ENCODE measurements at places on chromosomes 16 and 17.

- no peak for DNase-seq
These were observed 7.8 kb upstream of the EFTUD2 start for GRCh38 chr17:44906763-44907728.

DNA sequence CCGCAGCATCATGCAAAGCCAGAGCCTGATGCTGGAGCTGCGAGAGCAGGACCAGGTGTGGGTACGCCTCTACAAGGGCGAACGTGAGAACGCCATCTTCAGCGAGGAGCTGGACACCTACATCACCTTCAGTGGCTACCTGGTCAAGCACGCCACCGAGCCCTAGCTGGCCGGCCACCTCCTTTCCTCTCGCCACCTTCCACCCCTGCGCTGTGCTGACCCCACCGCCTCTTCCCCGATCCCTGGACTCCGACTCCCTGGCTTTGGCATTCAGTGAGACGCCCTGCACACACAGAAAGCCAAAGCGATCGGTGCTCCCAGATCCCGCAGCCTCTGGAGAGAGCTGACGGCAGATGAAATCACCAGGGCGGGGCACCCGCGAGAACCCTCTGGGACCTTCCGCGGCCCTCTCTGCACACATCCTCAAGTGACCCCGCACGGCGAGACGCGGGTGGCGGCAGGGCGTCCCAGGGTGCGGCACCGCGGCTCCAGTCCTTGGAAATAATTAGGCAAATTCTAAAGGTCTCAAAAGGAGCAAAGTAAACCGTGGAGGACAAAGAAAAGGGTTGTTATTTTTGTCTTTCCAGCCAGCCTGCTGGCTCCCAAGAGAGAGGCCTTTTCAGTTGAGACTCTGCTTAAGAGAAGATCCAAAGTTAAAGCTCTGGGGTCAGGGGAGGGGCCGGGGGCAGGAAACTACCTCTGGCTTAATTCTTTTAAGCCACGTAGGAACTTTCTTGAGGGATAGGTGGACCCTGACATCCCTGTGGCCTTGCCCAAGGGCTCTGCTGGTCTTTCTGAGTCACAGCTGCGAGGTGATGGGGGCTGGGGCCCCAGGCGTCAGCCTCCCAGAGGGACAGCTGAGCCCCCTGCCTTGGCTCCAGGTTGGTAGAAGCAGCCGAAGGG, 24.2 kb downstream of the C1QTNF1 start:
- DNase-seq = no peak

- no peak for DNase-seq
These were observed 50.6 kb downstream of the PLD6 start for GRCh38 chr17:17155568-17155967.

DNA sequence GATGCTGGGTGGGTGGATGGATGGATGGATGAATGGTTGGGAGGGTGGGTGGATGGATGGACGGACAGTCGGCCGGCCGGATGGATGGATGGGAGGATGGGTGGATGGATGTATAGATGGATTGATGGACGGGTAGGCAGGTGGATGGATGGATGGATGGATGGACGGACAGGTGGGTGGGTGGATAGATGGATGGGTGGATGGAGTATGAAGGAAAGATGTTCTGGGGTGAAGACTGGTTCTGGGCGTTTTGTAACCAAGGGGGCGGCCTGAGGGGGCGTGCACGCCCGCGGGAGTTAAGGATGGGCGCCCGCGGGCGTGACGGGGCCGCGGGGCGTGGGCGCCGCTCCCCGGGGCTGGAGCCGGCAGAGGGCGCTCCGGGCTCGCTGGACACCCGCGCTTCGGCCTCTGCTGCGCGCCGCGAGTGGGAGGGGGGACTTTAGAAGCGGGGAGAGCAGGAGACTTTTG, at the start of gene NECAB2:
Gene NECAB2, plus strand, starts transcription at position 407 of the 468 bp plus-strand sequence. CDS start 405 bp downstream, outside the sequence.
- DNase-seq = no peak

- DNase-seq = no peak
These were observed 410.8 kb downstream of the CDH11 start for GRCh38 chr16:64711026-64711425.

GRCh38 chr17:2445638-2446037, 44.8 kb upstream of the MNT start:
- DNase-seq = no peak

GRCh38 chr16:85296859-85297660, 184.8 kb upstream of the CIBAR2 start:
- DNase-seq = peak; percentile 12

- no peak for DNase-seq
These were observed 206.5 kb upstream of the GOT2 start for GRCh38 chr16:58940609-58941008.

DNA sequence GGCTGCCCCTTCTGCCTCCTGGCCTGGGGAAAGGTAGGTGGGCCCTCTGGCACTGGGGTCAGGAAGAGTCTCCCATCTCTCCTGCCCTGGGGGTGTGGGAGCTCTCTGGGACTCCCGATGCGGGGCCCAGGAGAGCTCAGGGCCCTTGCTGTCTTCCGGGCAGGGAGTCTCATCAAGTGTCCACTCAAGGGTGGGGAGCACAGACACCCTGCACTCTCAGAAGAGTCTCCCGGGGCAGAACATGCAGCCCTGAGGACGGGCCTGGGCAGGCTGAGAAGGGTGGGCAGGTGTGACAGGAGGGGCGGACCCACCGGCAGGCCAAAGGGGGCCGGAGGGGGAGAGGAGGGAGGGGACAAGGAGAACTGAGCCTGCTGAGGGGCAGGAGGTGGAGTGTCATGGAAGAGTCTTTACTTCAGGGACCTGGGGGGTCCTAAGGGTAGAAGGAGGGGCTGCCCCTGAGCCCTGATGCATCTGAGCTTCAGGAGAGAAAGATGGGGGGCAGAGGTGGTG, 8.4 kb upstream of the PKMYT1 start:
- DNase-seq = no peak

DNA sequence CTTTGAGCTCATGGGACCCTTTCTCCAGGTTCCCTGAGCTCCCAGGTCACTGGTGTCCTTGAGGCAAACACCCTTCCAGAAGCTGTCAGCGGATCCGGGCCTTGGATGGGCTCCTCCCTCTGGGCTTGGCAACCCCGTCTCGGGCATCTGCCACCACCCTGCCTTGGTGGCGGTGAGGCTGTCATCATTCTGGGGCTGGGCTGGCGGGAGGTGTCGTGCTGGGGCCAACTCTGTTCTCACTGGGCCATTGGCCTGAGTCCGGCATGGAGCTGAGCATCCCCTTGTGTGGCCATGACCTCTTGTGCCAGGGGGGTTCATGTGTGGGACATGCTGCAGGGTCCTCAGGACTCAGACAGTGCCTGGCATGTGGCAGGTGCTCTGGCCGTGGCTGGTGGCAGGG, 197.6 kb downstream of the LAT start:
- DNase-seq = no peak

DNA sequence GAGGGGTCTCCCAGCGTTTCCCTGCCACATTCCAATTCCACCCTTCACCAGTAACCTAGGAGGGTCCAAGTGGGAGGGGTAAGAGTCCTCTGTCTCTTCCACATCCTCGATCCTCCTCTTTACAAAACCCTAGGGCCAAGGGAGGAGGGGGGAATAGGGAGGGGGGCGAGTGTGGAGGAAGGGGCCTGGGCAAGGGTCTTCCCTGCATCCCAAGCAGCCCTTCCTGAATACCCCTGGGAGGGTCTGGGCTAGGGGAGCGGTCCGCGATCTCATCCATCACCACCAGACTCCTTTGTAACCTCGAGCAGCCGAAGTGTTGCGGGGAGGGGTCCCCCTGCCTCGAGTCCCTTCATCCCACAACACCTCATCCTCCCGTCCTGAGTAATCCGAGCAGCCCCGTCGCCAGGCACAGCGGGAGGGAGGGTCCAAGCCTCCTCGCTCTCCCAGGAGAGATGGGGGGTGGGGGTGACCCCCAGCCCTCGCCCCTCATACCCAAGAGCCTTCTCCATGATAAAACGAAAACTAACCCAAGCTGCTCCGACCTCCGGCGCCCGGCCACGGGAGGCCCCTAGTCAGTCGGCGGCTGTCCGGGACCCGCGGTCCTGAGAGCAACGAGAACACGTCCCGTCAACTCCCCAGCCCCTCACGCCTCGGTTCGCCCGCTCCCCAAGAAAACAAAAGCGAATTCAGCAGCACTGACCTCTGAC, 502 bp downstream of the SMPD3 start:
- no peak for DNase-seq

- DNase-seq = no peak
These were observed 53.4 kb upstream of the CBX4 start for GRCh38 chr17:79892457-79893241.

DNA sequence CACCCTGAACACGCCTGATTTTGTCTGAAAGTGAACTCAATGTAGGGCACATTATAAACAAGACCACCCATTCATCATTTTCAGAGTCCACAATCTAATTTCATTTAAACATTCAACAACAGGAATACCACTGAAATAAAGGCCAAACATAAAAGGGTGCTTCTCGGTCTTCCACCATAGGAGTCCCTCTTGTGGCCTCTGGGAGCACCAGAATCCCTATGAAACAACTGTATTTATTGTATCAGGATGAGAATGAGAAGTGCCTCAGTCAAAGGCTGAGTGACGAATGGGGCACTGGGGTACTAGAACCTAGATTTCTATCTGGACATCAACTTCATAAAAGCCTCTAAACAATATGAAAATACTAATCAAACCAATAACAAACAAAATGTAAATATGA, 40.4 kb downstream of the NXPH3 start:
- DNase-seq = no peak

GRCh38 chr17:6599364-6599763, 41.1 kb downstream of the KIAA0753 start:
- DNase-seq = peak; percentile 70

DNA sequence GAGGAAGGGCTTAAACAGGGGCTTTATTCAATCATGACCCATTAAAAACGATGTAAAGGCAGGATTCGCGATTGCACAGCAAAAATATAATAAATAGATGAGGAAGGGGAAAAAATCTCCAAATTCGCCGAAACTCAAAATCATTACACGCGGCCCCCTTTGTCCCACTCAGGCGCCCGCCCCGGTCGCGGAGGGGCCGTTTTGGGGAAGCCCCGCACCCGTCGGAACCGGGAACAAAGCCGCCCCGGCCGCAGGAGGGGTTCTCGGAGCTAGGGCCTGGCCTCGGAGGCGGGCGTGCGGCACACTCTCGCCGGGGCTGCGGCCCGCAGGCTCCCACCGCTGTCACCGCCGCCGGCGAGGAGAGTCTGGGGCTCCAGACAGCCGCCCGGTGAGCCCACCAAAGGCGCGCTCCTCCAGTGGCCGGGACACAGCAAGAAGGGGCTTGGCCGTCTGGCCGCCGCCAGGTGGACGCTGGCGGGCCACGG, 521 bp downstream of the C16orf87 start:
- DNase-seq = no peak

DNA sequence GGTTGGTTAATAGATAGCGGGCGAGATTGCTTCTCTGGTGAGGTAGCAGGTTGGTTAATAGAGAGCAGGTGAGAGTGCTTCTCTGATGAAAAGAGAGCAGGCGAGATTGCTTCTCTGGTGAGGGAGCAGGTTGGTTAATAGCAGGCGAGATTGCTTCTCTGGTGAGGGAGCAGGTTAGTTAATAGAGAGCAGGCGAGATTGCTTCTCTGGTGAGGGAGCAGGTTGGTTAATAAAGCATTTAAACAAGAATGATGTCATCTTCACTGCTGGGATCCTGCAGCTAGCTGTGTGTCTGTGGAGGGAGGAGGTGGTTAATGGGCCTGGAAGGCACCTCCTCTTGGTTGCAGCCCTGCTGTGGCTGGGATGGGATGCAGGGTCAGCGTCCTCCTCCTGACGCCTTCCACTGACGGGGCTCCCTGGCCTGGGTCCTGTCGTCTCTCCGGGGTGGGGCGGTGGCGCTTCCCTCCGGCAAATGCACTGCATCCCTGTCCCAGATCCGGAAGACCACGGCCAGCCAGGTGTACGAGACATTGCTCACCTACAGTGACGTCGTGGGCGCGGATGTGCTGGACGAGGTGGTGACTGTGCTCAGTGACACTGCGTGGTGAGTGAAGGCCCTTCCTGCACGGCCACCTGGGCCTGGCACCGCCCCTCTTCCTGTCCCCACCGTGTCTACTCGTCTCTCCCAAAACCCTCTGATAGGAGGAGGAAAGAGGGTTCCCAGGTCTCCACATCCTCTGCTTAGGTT, 99.2 kb upstream of the ZNF750 start:
- no peak for DNase-seq

- no peak for DNase-seq
These were observed 30.7 kb downstream of the YPEL2 start for GRCh38 chr17:59361916-59362810.

- DNase-seq = peak; percentile 39
These were observed at the start of gene MLYCD for GRCh38 chr16:83898463-83899271. Gene MLYCD (plus strand): TSS chr16:83899115. CDS start chr16:83899145, 30 bp downstream.

- no peak for DNase-seq
These were observed 19.1 kb upstream of the NETO2 start for GRCh38 chr16:47162670-47163420.

DNA sequence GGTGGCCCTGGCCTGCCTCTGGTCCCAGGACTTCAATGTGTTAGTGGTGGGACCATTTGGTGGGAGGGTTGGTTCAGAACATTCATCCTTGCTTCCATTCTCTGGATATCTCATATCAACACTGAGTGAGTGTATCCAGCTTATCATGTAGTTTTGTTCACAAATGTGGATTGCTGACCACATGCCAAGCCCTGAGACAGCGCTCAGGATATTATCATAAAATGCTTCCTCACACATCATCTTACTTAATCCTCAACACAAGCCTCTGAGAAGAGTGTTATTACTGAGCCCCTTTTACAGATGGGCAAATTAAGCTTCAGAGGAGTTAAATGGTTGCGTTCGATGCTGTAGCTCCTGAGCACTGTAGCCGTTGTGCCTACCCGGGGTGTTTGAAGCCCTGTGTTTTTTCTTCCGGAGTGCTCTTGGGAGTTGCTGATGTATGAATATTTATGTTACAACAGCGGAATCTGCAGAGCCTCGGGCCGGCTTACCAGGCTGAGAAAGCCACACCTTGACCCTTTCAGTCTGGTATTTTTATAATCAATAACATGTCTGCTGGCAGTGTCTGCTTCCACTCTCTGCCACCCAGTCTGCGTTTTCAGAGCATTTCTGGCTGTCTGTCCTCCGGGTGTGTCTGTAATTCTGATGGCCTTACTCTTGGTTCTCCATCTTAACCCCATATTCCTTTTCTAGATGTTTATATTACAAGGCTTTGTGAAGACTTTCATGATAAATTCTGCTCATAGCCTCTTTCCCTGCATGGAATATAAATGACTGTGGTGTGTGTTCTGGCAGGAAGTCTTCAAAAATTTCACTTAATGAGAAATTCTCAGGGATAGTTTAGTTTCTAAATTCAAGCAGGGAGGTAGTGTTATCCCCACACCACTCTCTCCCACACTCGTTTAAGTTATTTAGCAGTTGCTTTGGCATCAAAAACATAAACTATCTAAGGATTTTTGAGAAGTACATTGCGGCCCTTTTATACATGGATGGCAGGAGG, 2.9 kb downstream of the GLP2R start:
- DNase-seq = no peak

GRCh38 chr16:69481901-69482341, 57.5 kb downstream of the CYB5B start:
- DNase-seq = no peak

- no peak for DNase-seq
These were observed 30.7 kb upstream of the SSTR2 start for GRCh38 chr17:73133911-73134649.

GRCh38 chr16:66575060-66575459, 4.2 kb upstream of the CMTM2 start:
- DNase-seq = no peak

- DNase-seq = no peak
These were observed 53.9 kb upstream of the NETO2 start for GRCh38 chr16:47197536-47198179.
